ENCODE measurements at places on chromosomes 3 and 15.

GRCh38 chr3:9785602-9786001, 6.7 kb downstream of the TADA3 start:
- DNase-seq, result no peak

DNA sequence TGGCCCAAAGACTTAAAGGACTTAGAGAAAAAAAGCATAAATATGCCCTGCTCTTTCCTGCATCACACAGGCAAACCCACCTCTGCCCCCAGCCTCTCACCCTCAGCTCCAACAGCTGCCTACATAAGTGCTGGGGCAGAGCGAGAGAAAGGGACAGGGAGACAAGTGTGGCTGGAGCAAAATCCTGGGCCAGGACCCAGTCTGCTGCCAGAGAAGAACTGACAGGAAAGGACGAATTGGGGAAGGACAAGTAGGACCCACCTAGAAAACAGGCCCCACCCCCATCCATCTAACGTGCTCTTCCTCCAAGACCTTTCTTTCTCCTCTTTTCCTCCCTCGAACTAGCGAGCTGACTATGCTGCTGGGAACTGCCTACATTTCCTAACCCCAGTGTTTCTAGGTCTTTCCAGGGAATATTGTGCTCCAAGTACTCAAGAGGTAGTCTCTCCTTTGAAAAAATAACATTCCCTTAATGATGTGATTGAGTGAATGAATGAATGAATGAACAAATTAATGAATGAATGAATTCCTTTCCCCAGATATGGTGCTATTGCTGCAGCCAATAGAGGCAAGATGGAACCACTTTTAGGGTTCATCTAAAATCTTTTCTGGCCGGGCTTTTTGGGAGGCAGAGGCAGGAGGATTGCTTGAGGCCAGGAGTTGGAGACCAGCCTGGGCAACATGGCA, 18.4 kb downstream of the IGDCC4 start:
- no peak for DNase-seq

DNA sequence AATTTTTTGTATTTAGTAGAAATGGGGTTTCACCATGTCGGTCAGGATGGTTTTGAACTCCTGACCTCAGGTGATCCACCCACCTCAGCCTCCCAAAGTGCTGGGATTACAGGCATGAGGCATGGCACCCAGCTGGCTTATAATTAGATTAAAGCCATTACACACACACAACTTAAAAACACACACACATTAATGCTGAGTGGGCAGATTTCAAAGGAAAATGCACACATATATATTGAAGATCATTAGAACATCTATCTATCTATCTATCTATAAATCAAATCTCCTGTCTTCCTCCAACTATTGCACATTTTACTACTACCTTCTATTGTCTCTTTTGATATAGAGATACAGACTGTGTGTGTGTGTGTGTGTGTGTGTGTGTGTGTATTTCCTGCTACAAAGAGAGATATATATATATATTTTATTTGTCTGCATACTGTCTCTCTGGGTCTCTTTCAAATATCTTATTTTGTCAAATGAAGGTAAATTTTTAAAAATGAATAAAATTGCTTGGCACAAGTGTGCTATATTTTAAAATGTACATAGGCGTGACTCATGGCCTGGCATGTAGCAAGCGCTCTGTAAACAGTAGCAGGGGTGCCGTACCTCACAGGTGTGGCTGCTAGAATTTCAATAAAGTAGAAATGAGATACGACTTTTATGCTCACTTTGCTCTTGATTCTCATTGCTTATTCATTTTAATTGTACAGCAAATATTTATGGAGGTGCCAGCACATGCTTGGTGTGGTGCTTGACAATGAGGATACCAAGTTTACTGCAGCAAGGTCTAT, 655.8 kb downstream of the AGBL1 start:
- DNase-seq, result no peak

DNA sequence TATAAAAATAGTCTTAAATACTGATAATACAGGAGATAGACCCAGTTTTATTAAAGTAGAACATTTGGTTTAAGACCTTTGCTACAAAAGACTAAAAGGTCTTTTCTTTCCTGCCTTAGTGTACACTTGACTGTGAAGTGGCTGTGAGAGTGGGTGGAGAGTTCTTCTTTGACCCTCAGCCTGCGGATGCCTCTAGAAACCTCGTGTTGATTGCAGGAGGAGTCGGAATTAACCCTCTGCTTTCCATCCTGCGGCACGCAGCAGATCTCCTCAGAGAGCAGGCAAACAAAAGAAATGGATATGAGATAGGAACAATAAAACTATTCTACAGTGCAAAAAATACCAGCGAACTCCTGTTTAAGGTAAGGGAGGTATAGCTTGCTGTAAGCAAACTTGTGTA, 36.5 kb downstream of the OXNAD1 start:
- DNase-seq, result no peak

DNA sequence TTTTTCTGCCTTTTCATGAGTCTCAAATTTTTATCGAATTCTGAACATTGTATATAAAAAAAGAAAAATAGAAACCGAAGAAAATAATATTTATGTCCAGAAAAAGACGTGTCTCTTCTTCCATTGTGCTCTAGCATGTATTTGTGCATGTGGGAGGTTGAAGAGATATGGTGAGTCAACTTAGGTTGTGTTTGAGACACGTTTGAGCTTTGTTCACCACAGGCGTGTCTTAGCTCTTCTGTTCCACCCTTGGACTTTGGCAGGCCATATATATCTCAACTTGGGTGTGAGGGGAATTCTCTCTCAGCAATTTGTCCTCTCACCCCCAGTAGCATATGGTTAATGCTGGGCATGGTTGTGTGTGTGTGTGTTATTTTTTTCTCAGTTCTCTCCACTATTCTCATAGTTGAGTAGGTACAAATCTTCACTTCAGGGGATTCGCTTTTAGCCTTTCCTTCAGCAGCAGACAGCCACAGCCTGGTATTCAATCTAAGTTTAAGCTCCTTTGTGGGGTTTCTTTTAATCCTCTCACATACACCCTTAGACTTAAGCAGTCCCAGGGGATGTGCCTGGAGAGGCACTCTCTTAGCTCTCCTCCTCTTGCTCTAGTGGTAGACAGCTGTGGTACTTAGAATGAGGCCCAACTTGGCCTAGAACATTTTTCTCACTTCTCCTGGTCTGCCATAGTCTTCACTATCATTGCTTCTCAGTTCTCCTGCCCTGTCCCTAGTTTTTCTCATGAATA, 286.5 kb upstream of the RBMS3 start:
- no peak for DNase-seq

DNA sequence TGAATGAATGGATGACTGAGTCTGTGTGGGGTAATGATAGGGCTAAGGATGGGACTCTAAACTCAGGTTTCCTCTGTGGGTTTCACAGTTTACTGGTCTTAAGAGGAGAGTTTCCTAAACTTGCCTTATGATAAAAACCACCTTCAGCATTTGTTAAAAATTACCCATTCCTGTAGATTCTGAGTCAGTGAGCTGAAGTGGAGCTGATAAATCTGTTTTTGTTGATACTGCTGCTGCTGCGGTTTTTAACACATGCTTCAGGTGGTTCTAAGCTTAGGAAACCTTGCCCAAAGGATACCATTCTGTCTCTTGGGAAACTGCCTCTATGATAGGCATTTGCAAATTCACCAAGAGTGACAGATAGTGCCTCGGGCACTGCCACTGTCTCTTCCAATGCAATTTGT, 52.6 kb downstream of the MECOM start:
- no peak for DNase-seq
